CD4-positive, alpha-beta T cell treated with Interleukin-10 for 1 hour (primary cell): ENCODE measurements at places on chromosomes 6 and 20.

- DNase-seq: no peak
These were observed 1.7 kb upstream of the ULBP2 start for GRCh38 chr6:149939909-149940671.

GRCh38 chr6:35973670-35974222 lies 50.7 kb downstream of the SLC26A8 start:
- DNase-seq: no peak

DNA sequence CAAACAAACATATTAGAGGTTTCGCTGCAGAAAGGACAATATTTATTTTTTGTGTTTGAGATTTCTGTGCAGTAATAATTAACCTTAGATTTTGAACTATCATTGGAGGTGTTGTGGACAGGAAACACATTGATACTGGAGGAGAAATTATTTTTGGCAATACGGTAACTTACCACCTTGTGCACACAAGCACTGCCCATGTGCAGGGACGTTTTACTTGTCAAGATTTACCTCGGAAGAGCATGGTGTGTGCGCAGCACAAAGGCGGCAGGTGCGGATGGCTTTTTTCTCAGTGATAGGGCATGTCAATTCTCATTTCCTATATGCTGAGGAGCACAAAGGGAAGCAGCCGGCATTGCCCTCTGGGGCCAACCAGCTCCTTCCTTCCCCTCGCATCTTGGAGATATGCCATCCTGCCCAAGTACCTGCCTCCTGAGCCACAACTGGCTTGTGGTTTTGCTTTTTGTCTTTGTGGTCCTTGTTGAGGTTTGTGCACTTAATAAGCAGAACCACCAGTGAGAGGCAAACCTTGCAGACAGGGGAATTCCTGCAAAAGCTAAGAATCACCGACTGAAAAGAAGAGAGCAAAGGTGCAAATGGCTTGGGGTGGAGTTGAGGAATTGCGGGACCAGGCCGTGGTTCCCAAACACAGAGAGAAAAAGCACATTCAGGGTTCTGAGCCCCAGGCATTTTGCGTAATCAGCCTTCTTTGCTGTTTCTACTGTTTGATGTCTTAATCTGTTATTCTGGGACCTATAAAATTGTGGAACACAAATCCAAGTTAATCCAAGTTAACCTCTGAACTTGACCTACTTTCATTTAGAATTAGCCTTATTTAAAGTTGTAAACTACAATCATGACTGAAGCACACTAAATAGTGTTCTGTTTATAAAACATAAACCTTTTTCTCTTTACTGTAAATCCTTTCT lies 21.9 kb downstream of the SAMD5 start:
- no peak for DNase-seq

- no peak for DNase-seq
These were observed 54.2 kb upstream of the TAB2 start for GRCh38 chr6:149263321-149263720.

DNA sequence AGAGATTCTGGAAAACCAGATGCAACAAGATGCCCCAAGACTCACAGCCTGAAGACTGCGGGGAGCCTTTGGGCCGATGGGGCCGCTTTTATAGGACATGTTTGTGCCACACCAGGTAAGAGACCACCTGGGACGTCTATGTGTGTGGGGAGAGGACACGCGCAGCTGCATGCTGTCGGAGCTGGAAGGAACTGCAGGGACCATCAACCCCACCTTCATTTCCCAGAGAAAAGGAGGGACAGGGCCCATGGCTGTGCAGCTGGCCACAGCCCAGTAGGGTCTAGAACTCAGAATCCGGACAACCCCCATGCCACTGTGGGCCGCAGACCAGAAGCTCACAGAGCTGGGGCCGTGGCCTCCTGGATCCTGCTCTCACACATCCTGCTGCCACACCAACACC lies 100.3 kb upstream of the MPC1 start:
- no peak for DNase-seq

DNA sequence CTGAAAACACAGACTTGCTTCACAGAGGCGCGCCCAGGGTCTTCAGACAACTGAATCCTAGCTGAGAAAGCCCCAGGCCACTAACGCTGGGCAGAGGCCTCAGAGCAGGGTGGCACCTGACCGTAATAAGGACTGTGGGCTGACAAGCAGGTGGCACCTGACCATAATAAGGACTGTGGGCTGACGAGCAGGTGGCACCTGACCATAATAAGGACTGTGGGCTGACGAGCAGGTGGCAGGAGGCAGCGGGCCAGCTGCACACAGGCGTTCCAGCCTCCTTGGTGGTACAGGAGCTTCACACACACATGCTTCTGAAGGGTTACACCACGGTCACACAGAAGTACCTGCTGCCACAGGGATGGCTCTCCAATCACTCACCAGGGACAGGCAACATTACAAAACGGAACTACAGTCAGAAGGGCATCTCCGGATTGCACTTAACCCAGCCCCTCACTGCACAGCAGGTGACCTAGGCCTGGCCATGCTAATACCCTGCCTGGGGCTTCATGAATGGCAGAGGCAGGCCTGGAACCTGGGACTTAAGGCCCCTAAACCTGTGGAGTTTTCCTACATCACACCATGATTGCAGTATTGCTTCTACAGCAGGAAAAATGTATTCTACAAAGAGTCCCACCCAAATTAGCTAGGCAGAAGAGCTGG lies 50.8 kb downstream of the PSMG4 start:
- DNase-seq: no peak

DNA sequence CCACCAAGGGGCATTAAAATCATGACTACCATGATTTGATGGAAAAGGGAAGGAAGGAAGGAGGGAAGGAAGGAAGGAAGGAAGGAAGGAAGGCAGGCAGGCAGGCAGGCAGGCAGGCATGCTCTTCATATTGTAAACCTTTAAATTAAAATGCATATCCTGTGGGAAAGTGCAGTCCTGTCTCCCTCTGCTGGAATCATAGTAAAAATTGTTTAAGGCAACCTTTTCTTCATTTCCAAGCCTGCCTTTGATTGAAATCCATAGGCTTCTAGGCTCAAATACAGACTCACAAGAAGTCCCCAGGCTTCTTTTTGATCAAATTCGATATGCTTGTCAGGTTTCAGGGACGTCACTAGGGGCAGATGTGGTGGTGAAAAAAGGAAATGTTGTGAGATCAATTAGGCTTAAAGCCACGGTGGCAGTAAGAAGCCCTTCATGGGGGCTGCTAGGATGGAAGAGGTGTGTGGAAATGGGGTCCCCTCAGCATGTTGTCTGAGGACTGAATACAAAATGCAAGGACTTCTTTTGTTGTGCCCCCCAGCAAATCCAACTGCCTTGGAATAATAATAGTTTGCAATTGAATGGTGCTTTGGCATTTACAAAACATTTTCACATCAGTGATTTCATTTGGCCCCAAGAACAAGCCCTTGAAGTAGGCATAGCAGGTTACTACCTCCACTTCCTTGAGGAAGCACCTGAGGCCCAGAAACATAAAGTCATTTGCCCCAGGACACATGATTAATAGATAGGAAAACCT lies 25.6 kb upstream of the GABRR1 start:
- DNase-seq: peak; percentile 46

DNA sequence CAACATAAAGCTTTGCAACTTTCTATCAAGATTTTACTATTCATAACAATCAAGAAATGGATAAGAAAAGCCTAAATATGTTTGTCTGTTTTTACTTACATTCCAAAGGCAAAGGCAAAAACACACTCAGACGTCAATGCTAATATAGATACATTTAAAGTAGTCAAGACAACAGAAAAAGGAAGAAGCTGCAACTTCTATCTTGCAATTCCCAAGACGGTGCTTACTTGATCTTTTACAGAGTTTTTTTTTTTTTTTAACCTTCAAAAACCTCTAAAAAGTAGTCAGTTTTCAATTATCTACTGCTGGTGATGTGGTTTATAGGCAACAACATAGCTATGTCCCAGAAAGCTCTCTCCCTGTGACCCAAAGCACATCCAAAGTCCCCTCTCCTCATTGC lies 58.1 kb downstream of the EPB41L2 start:
- no peak for DNase-seq

GRCh38 chr6:18327626-18328025 lies 59.5 kb upstream of the RNF144B start:
- no peak for DNase-seq

DNA sequence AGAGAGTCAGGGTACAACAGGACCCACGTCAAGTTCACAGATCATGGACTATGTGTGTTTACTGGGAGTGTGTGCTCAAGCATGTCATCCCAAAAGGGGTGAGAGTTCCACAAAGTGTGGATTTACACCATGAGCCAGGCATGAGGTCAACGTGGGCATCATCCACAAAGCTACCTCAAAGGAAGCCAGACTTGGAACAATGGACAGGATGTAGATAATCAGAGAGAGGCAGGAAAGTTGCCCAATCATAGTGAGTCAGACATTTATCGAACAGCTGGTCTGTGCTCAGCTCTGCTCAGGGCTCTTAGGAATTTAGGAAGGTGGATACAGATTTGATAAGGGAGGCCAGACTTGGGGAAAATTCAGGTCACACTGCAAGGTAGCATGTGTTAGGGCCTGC lies 317.2 kb upstream of the CDYL start:
- DNase-seq: no peak

DNA sequence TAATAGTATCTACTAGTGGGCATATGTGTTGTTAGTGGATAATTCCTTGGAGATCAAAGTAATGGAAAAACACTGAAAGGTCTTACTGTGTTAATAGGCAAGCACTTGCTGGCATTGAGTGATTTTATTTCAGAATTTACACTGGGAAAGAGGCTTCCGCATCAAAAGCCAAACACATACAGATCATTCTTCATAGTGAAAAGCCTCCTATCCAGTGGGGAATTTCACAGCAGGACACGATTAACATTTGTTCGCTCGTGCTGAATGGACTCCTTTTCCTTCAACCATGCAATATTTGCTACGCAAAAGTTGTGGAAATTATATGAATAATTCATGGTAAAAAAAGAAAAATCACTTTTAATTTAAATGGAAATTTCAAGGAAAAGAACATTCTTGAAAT lies 26.4 kb downstream of the GABRR1 start:
- DNase-seq: no peak

- no peak for DNase-seq
These were observed 217.6 kb upstream of the HDDC2 start for GRCh38 chr6:125519367-125519766.

DNA sequence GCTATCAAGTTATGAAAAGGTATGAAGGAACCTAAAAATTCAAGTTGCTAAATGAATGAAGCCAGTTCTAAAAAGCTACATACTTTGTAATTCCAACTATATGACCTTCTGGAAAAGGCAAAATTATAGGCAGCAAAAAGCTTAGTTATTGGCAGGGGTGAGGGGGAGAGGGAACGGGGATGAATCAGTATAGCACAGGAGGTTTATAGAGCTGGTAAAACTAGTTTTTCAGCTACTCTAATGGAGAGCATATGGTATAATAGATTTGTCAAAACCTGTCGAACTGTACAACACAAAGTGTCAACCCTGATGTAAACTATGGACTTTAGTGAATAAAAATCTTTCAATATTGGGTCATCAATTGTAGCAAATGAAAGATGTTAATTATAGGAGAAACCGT lies 18.7 kb downstream of the MANEA start:
- DNase-seq: no peak

- peak; percentile 55 for DNase-seq
These were observed 11.0 kb downstream of the ALDH8A1 start for GRCh38 chr6:134938896-134939295.

DNA sequence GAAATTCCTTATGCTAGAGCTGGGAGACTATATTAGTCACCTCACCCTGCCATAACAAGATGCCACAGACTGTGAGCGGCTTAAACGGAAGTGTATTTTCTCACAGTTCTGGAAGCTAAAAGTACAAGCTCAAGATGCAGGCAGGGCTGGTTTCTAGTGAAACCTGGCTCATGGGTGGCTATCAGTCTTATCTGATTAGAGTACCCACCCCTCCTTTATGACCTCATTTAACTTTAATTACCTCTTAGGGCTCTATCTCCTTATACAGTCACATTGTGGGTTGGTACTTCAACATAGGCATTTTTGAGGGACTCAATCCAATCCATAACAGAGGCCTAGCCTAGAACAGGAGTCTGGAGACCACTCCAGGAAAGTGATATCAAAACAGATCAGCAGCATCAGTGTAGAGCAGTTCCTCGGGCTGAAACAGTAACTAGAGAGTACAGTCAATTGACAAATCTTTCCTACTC lies 2.3 kb upstream of the SNRNP48 start:
- no peak for DNase-seq

DNA sequence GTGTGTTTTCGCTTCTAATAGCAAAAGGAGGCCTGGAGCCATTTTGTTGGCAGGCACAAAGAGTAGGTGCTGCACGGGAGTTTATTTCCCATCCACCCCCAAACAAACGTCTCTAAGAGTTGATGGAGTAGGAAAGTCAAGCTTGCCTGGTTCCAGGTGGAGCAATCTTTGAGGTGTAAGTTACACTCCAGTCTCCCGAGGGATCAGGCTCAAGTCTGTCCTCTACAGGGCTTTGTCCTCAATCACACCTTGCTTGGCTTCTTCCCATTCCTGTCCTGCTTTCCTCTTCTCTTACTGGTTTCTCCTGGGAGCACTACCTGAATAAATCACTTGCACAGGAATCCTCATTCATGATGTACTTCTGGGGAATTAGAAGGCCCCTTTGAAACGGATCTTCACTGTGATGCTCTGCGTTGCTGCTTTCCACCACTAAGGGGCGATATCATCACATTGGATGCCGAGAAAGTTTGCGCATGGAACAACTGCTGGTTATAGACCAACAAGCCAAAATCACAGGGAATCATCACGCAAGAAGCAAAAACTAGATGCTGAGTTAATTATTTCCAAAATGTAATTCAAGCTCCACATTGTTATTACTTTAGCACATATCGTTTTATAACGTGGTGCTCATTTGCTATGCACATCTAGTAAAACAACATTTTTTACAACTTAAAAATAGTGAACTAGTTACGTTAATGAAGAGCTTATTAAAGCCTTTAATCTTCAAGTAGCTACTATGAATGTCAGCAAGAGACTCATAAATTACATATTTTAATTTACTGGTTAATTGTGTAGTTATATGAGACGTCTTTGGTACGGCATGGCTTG lies 156.8 kb downstream of the DNAH8 start:
- DNase-seq: peak; percentile 73

- DNase-seq: peak; percentile 88
These were observed 14.5 kb downstream of the GNL1 start for GRCh38 chr6:30541515-30542403.

DNA sequence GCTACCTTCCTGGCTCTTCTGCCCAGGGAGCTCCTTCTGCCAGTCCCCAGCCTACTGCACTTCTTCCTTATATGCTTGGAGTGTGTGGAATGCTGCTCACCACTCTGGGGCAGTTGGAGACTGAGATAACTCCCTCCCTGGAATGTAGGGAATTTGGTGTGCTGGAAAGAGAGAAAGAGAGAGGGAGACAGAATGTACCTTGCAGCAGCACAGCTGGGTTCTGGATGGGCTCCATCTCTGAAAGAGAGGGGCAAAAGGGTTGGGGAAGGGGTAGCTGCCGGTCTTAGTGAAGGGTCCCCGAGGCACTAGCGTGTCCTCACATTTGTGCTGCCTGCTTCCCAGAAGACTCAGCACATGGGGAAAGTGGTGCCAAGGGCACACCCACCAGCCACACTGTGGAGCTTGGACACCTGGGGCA lies 40.2 kb upstream of the DDR1 start:
- no peak for DNase-seq

- DNase-seq: no peak
These were observed 1223.6 kb upstream of the GJE1 start for GRCh38 chr6:140909156-140909555.

GRCh38 chr6:85449388-85449817 lies 480 bp upstream of the NT5E start:
- DNase-seq: peak; percentile 19
